Stimulated activated CD8-positive, alpha-beta memory T cell treated with anti-CD3 and anti-CD28 coated beads, Interleukin-15, amount 100 ng/mL, for 1 hour (primary cell): ENCODE measurements at places on chromosomes 12 and 14.
A peak's percentile ranks its signal among the peaks of the same experiment; 100 is the strongest.

GRCh38 chr14:75548544-75548943 lies 26.3 kb downstream of the BATF start:
- DNase-seq: no peak

GRCh38 chr12:57845478-57846284 lies 848 bp downstream of the CTDSP2 start:
- DNase-seq: peak; percentile 14

DNA sequence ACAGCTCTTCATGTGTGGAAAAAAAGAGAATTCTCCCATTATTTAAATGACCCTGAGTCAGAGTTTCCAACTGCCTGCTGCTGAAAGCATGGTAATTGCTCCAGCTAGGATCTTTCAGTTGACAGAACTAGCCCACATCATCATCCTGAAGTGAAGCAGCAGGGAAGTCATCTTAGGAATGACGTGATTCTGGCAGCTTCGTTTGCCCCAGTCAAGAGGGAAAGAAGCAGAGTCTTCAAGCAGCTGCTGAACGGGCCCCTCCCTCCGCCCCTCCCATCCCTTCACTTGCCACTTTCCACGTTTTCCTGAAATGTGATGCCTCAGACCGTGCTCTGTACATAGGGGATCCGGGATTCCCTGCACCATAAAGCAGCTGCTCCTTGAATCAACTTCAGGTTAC lies 455.0 kb upstream of the TMEM132C start:
- no peak for DNase-seq

DNA sequence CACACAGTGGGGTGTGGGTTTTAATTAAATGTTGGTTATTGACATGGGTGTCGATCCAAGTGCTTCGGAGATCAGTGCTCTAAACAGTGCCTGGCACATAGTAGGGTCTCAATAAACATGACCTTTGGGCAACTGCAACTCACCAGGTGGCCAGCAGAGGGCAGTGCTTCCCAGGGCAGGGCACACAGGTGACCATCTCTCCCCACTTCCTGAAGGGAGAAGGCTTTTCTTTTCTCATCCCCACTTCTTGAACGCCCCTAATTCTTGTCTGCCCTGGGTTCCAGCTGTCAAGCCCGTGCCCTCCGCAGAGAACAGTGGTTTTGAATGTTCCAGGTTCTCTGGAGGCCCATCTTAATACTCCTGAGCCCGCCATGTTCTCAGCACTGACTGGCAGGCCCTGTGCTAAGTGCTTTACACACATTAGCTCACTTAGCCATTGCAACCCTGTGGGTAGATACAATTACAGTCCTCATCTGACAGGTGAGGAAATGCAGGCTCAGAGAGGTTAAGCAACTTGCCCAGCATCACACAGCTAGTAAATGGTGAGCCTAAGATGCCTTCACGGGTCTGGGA lies 16.3 kb downstream of the RAPGEF3 start:
- DNase-seq: peak; percentile 66
